ENCODE measurements at places on chromosomes 11 and 22.
A peak's percentile ranks its signal among the peaks of the same experiment; 100 is the strongest.

DNA sequence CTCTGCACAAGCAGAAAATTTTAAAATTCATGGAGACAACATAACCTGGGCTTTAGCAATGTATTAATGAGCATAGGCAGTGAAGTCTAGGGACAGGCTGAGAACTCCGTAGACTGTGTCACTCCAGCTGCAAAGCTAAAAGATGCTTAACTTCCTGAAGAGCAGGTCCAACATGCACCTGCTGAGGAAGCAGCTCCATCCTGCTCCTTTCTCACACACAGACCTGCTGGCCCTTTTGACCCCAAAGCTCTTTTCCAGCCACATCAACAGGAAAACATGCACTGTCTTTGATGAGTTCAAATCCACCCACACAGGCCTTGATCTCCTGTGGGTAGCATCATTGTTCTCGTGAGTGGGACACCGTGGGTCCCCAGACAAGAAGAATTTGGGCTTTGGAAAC lies 36.0 kb downstream of the SYN3 start:
- DNase-seq = no peak

GRCh38 chr22:17787716-17788330 lies 13.6 kb upstream of the BID start:
- no peak for DNase-seq

- peak; percentile 21 for DNase-seq
These were observed 30.4 kb downstream of the PACS1 start for GRCh38 chr11:66100272-66101065.

DNA sequence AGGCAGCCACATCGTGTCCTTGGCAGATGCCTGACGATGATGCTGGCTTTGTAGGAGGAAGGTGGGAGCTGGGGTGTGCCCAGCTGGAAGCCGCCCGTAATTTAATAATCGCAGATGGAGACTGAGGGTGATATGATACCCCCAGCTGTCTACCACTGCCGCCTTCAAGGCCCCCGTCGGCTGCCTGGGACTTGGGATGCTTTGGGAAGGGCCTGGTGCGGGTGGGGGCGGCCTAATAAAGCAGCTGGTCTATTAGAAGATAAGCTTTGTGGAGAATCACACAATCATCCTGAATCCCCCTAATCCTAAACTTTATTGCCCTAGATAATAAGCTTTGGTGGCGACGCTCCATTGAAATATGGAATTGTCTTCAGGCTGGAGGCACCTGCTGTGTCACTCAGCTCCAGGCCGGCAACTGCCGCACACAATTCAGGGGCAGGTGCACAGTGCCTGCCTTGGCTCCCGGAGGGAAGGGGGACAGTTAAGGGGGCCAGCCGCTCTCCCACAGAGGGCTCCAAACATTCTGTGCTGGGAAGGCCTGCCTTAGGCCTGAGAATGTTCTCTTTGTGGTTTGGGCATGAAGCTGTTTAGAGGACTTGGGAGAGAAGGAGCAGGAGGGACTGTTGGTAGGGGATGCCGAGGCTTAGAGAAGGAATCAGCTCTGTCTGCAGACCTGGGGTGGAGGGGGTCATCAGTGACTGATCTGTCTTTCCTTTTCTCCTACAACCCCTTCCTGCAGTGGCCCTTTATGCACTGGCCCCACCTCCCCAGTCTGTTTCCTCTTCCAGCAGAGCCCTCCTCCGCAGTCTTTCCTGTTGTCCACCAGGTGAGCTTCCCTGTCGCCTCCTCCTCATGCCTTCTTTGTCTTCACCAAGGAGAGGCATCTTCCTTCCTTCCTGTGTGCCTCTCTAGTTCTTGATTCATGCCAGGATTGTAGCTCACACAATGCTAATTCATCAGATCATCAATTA lies 65.3 kb downstream of the ARL14EP start:
- DNase-seq = no peak

- no peak for DNase-seq
These were observed 7.4 kb downstream of the TRPC6 start for GRCh38 chr11:101576456-101576855.

DNA sequence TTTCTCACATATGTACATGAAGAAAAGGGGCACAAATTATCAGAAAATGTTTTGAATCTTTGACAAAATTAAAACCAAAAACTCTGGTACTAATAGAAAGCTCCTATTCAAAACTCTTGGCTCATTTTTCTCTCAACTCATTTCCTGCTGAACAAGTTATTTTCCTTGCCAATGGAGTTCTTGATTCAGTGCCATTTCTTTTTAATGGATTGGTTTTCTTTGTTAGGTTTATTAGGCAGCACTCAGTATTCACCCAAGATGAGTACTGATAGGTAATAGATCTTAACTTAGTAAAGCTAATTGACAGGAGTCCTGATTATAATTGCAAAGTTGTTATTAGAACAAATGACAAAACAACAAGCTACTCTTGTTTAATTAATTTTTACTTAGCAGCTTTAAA lies 279.4 kb upstream of the PDGFD start:
- DNase-seq = no peak

GRCh38 chr22:42780070-42780540 lies 59.4 kb upstream of the A4GALT start:
- DNase-seq = peak; percentile 13

DNA sequence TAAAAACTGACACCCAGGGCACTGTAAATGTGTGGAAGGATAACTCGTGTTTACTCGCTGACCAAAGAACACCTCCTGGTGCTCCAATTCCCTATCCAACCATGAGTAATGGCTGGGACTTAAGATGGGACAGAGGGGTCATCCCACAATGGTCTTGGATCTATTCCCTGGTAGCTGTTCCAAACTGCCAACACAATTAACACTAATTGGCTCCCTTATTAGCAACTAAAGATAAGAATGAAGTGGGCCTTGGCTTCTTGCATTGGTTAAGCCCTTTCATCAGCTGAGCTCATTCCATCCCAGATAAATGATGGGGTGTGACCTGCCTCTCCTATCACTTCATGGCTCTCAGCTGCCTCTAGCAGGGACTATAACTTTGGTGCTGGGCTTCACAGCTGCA lies 1.5 kb upstream of the SIK3 start:
- DNase-seq = no peak

DNA sequence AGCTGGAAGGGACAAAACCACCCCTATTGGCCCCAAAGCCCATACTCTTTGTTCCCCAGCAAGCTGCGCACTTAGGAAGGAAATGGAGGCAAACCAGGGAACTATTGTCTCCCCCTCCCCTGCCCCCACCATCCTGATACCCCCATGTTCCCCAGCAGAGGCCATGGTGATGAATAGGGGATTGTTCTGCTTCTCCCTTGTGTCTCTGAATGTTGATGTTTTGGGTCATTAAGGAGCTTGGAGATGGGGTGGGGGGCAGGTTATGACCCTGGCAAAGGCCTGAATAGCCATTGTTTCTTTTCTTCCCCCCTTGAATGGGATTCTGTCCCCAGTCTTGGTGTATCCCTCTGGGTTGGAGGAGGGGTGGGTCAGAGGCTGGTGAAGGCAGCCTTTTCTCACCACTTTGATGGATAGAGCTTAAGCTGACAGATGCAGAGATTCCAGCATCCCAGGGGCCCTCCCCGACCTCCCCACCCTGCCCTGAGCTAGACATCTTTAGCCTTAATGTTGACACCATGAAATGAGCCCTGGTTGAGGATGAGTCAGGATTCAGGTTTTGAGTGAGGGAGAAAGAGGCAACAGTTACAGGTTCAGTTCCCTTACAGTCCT lies 8.3 kb downstream of the DTX4 start:
- no peak for DNase-seq

DNA sequence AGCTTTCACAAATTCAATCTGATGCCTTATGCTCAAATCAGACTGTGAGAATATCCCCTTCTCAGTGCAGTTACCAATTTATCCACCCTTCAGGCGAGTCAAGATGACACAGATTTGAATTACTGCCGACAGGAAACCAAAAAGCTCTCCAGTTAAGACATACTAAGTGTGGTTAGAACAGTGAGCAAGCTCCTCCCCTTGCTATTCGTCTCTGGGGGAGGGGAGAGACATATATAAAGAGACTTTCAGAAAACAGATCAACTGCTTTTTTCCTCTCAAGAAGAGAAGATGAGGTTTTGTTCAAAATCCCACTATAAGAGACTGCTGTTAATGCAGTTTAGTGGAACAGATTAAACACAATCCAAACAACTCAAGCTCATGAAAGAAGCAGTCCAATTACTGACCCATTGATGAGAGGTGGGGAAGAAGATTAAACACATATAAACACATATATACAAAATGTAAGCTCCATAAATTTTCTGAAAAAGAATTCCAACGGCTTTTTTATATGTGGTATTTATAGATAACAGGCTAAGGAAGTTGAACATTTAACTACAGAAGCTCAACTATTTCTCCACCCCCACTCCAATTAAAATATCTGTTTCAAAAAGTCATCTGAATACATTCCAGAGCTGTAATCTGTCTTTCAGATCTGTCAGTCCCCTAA lies 102.7 kb downstream of the MRTFA start:
- no peak for DNase-seq

DNA sequence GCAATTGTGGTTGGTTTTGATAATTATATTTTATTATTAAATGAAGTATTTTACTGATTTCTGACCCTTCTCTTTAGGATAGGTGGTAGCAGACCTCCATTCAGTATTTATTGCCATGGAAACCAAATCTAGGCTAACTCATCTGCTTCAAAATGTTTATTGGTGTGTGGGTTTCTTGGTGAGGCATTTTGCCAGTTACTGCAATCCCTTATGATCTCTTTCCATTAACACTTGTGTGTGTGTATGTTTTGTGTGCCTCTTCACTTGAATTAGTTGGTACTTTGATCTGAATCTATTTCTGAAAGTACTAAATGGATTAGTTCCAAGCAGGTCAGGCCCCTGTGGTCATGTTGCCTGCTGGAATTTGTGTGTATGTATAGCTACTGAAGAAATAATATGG lies 184.4 kb upstream of the C11orf87 start:
- DNase-seq = no peak

DNA sequence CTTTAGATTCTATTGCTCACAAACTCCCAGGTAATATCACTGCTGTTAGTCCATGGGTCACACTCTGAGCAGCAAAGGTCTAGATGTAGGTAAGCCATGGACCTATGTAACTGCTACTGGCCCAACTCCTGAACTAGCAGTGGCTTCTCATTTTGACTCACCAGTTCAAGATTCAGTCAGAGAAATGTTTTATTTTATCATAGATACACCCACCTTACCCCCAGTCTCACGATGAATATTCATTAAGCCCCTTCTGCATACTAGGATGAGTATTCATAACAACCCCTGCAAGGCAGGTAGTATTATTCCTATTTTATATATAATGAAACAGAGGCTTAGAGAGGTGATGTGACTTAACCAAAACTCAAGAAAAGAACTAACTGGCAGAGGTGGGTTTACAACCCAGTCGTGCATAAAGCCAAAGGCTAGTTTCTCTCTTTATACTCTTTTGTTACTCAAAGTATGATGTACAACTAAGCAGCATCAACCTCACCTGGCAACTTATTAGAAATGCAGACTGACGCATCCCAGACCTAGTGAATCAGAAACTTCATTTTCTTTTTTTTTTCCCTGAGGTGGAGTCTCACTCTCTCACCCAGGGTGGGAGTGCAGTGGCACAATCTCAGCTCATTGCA lies 957.6 kb upstream of the CCDC90B start:
- no peak for DNase-seq

- no peak for DNase-seq
These were observed 32.4 kb downstream of the TMEM225 start for GRCh38 chr11:123853038-123853437.

DNA sequence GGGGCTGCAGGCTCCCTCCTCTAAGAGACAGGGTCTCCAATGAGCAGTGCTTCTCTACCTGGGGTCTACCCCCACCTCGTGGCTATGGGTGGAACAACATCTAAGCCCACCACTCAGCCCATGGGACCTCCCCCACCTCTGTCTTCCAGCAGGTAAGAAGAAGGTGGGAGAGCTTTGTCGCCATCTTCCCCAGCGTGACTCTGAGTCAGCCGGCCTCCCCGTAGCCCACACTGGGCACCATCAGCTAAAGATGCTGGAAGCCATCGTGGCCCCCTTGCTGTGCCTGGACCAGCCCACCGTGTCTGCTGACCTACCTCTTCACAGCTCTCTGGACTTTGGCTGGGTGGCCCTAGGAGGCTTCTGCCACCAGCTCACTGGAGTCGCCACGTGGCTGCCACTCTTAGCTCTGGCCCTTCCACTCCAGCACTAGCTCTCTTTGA lies 944 bp downstream of the C11orf86 start:
- no peak for DNase-seq

- DNase-seq = no peak
These were observed 20.4 kb downstream of the JHY start for GRCh38 chr11:122902951-122903350.

- DNase-seq = no peak
These were observed 10.0 kb downstream of the KCNE3 start for GRCh38 chr11:74457356-74457755.

- DNase-seq = no peak
These were observed 212.3 kb upstream of the ZBED5 start for GRCh38 chr11:11069841-11070835.

DNA sequence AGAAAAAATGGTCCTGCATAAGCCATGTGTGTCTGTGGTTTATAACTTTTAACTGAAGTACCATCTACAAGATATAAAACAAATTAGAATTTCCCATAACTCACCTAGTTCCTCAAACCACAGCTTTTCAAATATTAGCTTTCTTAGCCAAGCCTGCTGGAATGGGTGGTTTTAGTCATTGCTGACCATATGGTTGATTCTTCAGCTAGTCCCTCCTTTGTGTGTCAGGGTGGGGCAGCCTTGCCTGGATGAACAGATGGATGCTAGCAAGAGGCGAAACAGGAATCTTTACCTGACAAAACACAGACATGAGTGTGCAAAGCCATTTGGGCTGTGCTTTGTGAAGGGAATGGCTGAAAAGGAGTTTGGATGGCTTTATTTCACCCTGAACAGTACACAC lies 6.9 kb upstream of the B3GNT6 start:
- no peak for DNase-seq

DNA sequence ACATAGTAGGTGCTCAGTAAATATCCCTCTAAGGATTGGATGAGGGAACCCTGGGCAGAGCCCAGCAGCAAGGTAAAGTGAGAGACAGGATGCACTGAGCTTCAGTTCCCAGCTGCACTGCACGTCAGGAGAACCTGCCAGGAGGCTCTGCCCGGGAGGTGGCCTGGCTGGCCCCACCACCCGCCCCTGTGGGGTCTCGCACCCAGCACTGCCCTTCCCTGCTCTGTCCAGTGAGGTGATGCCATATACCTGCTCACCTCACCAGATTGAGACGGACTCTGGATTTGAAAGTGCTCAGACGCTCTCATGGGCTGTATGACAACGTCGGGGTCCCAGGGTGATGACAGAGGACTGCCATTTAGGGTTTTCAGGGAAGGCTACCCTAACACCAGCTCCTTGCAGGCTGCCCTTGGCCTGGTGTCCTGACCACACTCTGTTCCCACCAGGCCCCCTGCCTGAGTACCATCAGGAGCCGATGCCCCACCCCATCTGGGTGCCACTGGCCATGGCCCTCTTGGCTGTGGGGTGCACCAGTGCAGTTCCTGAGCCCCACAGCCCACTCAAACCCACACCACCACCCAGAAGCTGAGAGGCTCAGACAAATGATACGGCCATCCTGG lies 61.7 kb upstream of the FGF3 start:
- no peak for DNase-seq

- no peak for DNase-seq
These were observed 6.8 kb downstream of the OR52N2 start for GRCh38 chr11:5815534-5815933.
